CD4-positive, CD25-positive, alpha-beta regulatory T cell (primary cell): ENCODE measurements at places on chromosomes 3 and 15. TPM values are rescaled to one million over a fixed set of nuclear protein-coding genes. Genes with fewer than 3 reads are reported as not detected.

DNA sequence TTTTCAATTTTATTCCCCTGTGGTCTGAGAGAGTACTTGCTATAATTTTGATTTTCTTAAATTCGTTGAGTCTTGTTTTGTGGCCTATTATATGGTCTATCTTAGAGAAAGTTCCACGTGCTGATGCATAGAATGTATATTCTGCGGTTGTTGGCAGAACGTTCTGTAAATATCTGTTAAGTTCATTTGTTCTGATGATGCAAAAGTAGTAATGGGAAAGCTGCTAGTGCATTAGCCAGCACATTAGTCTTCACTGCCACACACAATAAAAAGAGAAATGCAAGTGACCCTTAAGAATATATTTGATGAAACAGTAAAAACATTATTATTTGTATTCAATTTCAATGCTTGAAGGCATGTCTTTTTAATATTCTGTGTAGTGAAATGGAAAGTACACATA, 84.8 kb downstream of the GTPBP8 start:
- no peaks in the 10 kb centered on the region for H3K36me3 ChIP-seq
- no peak overlapping the region for H3K27ac ChIP-seq
- H3K4me3 ChIP-seq = no peak overlapping the region
- H3K4me1 ChIP-seq = no peaks in the 10 kb centered on the region
- no peak for DNase-seq
- H3K27me3 ChIP-seq = no peaks in the 10 kb centered on the region

DNA sequence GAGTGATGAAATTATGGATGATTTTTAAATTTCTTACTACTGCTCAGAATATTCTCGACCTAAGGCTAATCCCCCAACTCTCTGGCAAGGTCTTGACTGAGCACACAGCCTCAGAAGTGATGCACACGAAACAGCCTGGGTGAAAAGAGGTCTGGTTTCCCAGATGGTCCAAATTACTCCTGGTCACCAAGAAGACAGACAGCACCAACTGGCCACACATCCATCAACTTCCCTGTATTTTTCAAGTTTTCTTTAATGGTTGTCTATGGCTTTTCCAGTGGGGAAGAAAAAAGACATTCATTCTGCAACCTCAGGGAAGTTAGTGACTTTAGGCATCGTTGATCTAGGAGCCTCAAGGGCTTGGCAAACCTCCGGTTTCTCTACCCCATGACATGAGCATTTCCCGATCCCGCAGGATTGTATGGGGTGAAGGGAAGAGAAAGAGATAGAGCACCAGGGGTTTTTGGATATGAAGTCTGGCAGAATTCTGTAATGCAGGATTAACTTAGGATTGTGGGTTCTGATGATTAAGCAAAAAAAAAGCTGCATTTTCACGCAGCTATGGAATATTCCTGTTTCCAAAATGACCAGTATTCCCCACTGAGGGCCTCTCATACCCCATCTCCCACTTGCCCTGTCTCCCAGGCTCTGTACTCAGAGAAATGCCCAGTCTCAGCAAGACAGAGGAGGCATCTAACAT, 62.2 kb downstream of the UMPS start:
- H3K4me3 ChIP-seq = no peak overlapping the region
- H3K4me1 ChIP-seq = no peaks in the 10 kb centered on the region
- no peak overlapping the region for H3K27ac ChIP-seq
- H3K27me3 ChIP-seq = peaks cover 1% of the 10 kb centered on the region

EIF4A2 gene
- 900 TPM for total RNA-seq

NPAP1 gene
- not detected for total RNA-seq

HHATL gene
- total RNA-seq = not detected

DNA sequence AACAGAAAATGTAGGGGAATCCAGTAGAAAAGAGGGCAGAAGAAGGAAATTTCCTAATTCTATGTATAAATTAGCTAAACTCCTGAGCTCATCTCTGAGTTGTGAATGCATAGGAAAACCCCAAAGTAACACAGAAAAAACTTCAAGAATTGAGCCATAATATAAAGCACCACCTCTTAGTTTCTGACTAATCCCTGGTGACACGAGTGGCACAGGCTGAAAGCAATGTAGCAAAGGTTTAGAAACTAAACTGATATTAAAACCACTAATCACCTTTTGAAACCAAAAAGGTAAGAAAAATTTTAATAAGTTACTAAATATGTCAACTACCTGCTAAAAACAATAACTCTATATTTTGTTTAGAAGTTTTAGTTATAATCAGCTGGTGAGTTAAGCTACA, 255.6 kb upstream of the NECTIN3 start:
- DNase-seq = no peak
- no peaks in the 10 kb centered on the region for H3K36me3 ChIP-seq
- no peak overlapping the region for H3K4me3 ChIP-seq
- no peak overlapping the region for H3K27ac ChIP-seq
- no peaks in the 10 kb centered on the region for H3K4me1 ChIP-seq
- no peaks in the 10 kb centered on the region for H3K27me3 ChIP-seq

GRCh38 chr3:169955406-169955805, 11.2 kb upstream of the SEC62 start:
- no peaks in the 10 kb centered on the region for H3K36me3 ChIP-seq
- no peak overlapping the region for H3K4me3 ChIP-seq
- no peak overlapping the region for H3K27ac ChIP-seq
- no peak for DNase-seq
- H3K4me1 ChIP-seq = no peaks in the 10 kb centered on the region

GCSAM gene
- total RNA-seq = 11.8 TPM

DNA sequence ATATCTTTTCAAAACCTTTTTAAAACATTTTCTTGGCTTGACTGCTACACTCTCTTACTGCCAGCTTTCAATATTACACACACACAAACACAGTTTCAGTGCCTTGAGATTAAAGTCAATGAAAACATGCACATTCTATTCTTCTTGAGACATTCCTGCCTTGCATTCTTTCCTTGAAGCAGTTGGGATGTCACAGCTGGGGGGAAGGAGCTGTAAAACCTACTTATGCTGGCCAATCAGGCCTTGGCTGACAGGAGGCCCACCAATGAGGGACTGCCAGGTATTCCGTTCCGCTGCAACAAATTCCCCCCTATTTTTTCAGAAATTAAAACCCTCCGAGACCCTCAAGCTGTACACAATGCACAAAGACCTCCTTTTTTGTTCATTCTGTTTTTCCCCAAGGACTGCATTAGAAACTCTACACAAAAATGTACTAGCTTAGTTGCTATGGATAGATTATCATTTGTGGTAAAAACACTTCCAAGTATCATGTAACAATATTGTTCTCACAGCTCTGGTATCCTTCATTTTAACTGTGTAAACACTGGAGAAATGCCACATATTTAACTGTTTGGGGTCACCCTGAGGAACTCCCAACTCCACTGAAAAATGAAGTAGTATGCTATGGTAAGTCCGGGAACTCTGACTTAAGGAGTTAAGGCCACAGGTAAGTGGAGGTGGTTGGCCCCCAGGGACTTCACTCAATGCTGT, 18.5 kb downstream of the FSTL1 start:
- no peaks in the 10 kb centered on the region for H3K4me1 ChIP-seq
- no peak for DNase-seq
- H3K27me3 ChIP-seq = peaks cover 3% of the 10 kb centered on the region
- H3K4me3 ChIP-seq = no peak overlapping the region

DNA sequence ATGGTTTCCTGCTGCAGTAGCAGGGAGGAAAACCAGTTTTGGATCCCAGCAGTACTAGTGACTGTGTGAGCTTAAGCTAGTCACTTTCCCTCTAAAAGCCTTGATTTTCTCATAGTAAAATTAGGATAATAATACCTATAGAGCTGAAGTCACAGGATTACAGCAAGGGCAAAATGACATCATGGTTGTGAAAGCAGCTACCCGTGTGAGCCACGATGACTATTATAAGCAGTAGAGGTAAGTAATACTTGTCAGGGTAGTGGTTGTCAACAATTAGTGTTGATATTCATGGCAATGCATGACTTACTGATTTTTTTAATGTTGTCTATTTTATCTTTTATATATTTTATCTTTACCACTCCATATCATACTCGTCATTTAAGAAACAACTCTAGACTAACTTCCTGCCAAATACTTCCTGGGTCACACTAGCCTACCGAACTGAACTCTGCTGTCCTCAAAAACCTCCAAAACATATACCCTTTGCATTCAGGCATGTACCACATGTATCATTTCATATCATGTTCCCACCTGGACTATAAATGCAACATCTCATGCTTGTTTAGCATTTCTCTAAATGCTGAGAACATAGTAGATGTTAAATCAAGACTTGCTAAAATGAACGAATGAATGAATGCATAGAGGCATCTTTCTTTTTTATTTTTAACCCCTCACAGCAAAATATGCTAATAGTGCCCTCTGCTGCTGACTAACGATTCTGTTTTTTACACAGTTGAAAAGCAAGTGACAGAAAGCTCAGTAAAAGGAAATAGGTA, 172.6 kb downstream of the P3H2 start:
- H3K27me3 ChIP-seq = peaks cover 12% of the 10 kb centered on the region
- no peaks in the 10 kb centered on the region for H3K36me3 ChIP-seq
- no peak overlapping the region for H3K27ac ChIP-seq
- DNase-seq = peak; percentile 24
- H3K4me1 ChIP-seq = no peaks in the 10 kb centered on the region

TP53BP1 gene
- total RNA-seq = 42.1 TPM

STAC gene
- 0.62 TPM for total RNA-seq

ACTRT3 gene
- not detected for total RNA-seq

- H3K27me3 ChIP-seq = peaks cover 64% of the 10 kb centered on the region
- H3K27ac ChIP-seq = no peak overlapping the region
- DNase-seq = no peak
- H3K4me3 ChIP-seq = no peak overlapping the region
Observed at GRCh38 chr3:181713280-181713647, 1.5 kb downstream of the SOX2 start.

CCR2 gene
- total RNA-seq = 9.5 TPM

HGD gene
- total RNA-seq = 4.7 TPM

DNA sequence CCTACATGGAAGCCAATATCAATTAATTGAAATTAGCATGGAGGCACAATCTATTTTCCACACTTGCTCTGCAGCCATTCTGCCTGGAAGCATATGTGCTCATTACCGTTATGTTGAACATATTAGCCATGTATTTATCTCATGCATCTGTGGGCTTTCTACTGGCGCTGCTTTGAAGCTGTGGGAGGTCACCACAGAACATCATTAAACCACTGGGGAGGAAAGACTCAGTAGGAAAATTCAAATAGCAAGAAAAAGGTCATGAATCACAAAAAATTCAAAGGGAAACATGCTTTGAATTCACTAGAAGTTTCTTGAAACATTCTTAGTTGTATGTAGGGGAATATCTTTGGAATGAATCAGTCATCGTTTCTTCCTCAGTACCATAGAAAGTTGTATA, 652.5 kb downstream of the EDEM1 start:
- H3K4me1 ChIP-seq = no peaks in the 10 kb centered on the region
- no peaks in the 10 kb centered on the region for H3K27me3 ChIP-seq
- H3K4me3 ChIP-seq = no peak overlapping the region
- no peaks in the 10 kb centered on the region for H3K36me3 ChIP-seq
- DNase-seq = no peak

TRPM1 gene
- not detected for total RNA-seq

DNA sequence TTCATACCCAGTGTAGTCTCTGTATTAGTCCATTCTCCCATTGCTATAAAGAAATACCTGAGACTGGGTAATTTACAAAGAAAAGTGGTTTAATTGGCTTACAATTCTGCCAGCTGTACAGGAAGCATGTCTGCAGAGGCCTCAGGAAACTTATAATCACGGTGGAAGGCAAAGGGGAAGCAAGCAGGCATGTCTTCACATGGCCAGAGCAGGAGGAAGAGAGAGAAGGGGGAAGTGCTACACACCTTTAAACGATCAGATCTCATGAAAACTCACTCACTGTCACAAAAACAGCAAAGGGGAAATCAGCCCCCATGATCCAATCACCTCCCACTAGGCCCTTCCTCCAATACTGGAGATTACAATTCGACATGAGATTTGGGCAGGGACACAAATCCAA, 6.3 kb upstream of the PARP14 start:
- H3K27ac ChIP-seq = no peak overlapping the region
- H3K4me1 ChIP-seq = peaks cover 1% of the 10 kb centered on the region
- no peaks in the 10 kb centered on the region for H3K27me3 ChIP-seq
- H3K4me3 ChIP-seq = no peak overlapping the region

- no peak overlapping the region for H3K27ac ChIP-seq
- no peak for DNase-seq
- H3K4me3 ChIP-seq = no peak overlapping the region
- no peaks in the 10 kb centered on the region for H3K36me3 ChIP-seq
Observed at GRCh38 chr15:89783111-89783860, 7.2 kb downstream of the MESP2 start.

DNA sequence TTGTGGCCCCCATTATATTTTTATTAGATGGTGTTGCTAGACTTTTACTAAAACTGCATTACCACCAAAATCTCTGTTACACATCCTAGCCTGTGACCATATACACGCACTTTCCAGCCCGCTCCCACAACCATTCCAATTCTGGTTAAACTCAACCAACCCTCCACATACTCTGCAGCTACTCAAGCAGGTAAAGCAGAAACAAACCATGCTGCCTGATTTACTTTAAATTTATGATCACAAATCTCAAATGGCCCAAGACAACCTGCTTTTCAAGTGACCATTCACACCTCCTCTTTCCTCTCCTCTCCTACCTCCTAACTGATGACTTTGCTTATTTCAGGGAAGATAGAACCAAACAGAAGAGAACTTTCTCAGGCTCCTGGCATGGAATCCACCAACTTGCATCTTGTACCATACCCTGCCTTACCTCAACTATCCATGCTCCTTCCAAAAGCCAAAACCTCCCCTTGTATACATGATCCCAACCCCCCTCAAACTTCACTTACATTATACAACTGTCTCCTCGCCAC, 18.5 kb downstream of the ULK4 start:
- no peaks in the 10 kb centered on the region for H3K4me1 ChIP-seq
- H3K4me3 ChIP-seq = no peak overlapping the region
- no peaks in the 10 kb centered on the region for H3K27me3 ChIP-seq
- DNase-seq = no peak
- H3K36me3 ChIP-seq = peaks cover 5% of the 10 kb centered on the region
- H3K27ac ChIP-seq = no peak overlapping the region

ARPP21 gene
- not detected for total RNA-seq

BHLHE40 gene
- total RNA-seq = 44.4 TPM

DNA sequence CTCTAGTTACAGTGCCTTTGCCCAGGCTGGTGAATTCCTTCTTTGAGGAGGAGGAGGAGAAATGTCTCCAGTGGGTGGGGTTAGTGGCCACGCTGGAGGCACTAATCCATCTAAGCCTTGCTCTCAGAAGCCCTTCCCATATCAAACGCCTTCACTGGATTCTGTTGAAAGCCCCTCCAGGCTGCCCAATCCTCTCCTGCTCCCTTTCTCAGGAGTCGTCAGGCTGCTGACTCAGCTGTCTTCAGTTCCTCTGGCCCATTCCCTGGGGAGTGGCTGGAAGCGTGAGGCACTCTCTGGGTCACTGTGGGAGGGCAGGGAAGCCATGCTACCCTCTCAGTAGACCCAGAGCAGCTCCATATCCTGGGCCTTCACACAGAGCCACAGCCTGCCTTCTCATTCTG, 2.7 kb downstream of the AP2M1 start:
- H3K4me1 ChIP-seq = peaks cover 29% of the 10 kb centered on the region
- peaks cover 48% of the 10 kb centered on the region for H3K36me3 ChIP-seq
- no peak for DNase-seq
- H3K27me3 ChIP-seq = no peaks in the 10 kb centered on the region
- no peak overlapping the region for H3K4me3 ChIP-seq

- H3K4me3 ChIP-seq = no peak overlapping the region
- H3K36me3 ChIP-seq = no peaks in the 10 kb centered on the region
- H3K27ac ChIP-seq = no peak overlapping the region
- peaks cover 2% of the 10 kb centered on the region for H3K27me3 ChIP-seq
- peaks cover 8% of the 10 kb centered on the region for H3K4me1 ChIP-seq
Observed at GRCh38 chr15:83443076-83443847, 3.9 kb upstream of the SH3GL3 start.
